NCI-H187 (cell line): ENCODE measurements at places on chromosomes 5 and 9.

DNA sequence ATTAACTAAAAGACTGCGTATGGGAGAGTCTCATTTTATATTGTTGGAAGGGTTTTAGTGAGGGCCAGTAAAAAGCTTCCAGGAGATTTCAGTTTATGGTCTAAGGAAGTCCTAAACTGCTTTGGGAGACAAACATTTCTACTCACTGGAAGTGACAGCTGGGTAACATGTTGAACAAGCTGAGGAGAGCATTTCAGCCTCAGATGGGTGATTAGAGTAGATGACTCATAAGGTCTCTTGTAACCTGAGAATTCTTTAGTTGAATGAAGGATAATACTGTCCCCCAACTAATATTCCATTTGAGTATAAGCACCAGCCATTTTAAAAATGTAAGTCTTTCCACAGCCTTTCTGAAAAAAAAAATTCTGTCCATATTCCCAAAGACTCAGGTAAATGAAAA, 218.0 kb upstream of the C9orf72 start:
- DNase-seq, result no peak

DNA sequence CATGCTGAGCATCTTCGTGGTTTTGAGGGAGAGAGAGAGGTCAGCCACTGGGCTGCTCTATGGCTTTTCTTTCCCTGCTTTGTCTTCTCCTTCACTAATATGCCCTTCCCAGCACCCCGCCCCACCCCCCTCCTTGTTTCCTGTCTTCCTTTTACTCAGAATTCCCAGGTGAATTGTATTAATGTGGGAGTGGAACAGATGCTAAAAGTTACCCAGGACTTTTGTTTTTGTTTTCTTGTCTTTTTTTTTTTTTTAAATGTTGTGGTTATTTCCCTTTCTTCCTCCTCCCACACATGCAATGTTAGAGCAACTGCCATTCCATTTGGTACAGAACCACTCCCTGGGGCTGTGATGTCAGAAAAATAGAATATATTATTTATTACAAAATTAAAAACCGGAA, 442.7 kb upstream of the CD180 start:
- no peak for DNase-seq

DNA sequence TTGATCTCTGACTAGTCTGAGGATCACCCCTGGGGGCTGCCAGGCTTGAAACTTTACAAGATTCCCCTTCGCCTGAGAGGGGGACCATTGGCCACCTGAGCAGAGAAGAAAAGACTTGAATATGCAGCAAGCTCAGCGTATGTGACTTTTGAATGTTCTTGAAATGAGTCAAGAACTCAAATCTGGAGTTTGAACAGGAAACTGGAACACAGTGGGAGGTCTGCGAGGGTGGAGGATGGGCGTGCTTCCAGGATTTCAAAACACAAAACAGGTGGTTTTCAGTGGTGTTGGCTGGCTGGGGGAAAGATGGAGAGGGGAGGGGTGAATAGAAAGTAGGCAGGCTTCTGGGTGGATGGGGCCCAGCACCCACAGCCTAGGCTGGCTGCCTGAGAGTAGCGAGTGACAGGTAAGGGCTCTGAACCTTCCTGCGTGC, 40.6 kb downstream of the TMEM174 start:
- DNase-seq, result no peak

DNA sequence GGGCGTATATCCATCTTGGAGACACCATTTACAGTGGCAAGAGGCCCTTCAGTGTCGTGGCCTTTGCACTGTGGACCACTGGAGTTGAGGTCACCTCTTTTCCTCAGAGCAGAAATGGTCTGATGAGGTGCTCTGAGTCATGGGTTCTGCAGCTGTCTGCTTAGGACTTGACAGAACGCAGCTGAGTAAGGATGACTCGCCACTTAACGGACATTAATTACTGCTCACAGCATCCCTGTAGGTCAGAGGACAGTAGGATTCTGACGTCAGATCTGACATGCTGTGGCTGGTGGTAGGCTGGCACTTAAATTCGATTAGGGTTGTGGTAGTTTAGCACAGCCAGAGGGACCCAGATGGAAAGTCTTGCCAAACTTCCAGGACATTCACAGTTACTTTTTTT, 479.4 kb downstream of the DMAC1 start:
- DNase-seq, result no peak
